Psoas muscle (tissue), 8 donors: ENCODE measurements at places on chromosomes 3 and 15. TPM values are rescaled to one million over a fixed set of nuclear protein-coding genes. Genes with fewer than 3 reads are reported as not detected.

The GOLGA8R gene
- polyA plus RNA-seq: 0.62 TPM

DNA sequence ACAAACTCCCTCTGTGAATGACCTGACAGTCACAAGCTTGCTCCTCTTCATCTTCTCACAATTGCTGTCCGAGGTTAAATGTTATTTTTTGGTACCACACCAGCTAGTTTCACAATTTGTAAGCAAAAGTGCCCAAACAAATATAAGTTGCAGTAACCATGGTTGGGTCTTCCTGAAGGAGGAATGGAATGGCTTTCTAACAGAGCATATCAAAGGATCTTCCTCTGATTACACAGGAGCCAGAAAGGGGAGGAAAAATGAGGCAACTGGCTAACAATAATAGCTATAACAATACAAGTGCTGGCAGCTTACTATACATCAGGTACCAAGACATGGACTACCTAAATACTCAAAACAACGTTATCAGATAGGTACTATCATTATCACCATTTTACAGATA lies 90.4 kb downstream of the WWTR1 start:
- no peak for DNase-seq

The PEX11A gene
- polyA plus RNA-seq: 11.0 TPM

GRCh38 chr15:94312946-94313345 lies 81.6 kb downstream of the MCTP2 start:
- no peak for DNase-seq

GRCh38 chr3:123328851-123329635 lies 119.8 kb downstream of the ADCY5 start:
- peak; percentile 80 for DNase-seq

DNA sequence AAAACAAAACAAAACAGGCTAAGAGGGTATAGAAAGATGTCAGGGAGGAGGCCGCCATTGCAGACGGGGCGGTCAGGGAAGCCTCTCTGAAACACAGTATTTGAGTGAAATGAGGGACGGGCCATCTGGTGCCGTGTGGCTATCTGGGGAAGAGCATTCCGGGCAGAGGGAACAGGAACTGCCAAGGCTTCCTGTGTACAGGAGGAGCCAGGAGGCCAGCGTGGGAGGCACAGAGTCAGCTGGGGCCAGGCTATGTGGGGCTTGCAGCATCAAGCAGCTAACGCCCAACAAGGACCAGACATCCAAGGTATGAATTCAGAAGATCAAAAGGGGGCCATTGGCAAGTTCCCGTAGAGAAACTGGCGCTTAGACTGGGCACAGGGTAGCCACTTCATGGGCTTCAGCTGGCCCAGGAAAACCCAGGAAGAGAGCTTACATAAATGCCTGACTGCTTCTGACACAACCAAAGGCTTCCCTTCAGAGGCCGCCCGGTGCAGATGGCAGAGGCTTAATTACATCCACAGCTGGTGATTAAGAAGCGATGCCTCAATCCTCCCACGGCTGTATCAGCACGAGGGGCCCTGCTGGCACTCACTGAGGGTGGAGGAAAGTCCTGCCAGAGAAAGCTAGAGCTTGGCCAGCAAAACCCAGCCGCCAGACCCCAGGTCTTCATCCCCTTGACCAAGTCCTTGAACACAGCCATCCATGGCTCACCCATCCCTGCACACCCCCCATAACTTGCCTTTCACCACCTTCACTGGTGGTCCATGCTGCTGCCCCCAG lies 144.9 kb downstream of the MEGF11 start:
- DNase-seq: no peak

- no peak for DNase-seq
Observed at GRCh38 chr15:50168783-50169411, 13.1 kb upstream of the SLC27A2 start.

The CHRD gene
- 5.2 TPM for polyA plus RNA-seq

The PLD1 gene
- 1.7 TPM for polyA plus RNA-seq

GRCh38 chr15:91228383-91228782 lies 128.3 kb downstream of the SV2B start:
- DNase-seq: no peak

- peak; percentile 87 for DNase-seq
Observed at GRCh38 chr15:63172851-63173451, 15.7 kb upstream of the RPS27L start.

- no peak for DNase-seq
Observed at GRCh38 chr15:74500401-74500800, 39.4 kb upstream of the UBL7 start.

DNA sequence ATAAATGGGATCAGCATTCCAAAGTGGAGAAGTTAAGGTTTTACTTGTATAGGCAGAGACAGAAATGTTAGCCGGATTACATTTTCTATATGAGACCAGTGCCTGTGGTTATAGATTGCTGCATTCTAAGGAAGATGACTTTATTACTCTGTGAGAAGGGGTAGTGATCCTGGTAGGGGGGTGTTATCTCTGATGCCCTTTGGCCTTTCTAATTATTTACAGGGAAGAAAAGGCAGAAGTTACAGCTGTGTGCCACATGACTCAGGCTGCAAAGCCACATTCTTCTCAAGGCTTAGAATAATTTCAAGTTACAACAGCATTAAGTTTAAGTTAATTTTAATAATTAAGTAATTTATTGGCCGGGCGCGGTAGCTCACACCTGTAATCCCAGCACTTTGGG lies 2.2 kb upstream of the TMC3 start:
- no peak for DNase-seq

The LRTM1 gene
- polyA plus RNA-seq: not detected

The CFAP92 gene
- polyA plus RNA-seq: 0.16 TPM

The CLDN16 gene
- not detected for polyA plus RNA-seq

DNA sequence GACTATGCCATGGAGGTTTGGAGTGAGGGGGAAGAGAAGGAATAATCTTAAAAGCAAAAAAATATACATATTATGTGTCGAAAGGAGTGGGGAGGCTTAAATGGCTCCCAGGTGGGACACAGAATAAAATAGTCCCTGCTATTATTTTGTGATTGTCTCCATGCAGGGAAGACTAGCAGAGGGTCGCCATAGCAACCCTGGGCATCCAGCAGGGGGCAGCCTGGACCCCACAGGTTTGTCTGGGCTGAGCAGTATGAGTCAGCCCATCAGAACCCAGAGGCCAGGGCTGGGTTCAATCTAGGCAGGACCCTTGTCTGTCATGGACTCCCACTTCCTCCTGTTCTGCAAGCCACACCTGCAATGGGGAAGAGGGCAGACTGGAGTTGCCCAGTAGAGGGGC lies 17.6 kb upstream of the LINGO1 start:
- no peak for DNase-seq

DNA sequence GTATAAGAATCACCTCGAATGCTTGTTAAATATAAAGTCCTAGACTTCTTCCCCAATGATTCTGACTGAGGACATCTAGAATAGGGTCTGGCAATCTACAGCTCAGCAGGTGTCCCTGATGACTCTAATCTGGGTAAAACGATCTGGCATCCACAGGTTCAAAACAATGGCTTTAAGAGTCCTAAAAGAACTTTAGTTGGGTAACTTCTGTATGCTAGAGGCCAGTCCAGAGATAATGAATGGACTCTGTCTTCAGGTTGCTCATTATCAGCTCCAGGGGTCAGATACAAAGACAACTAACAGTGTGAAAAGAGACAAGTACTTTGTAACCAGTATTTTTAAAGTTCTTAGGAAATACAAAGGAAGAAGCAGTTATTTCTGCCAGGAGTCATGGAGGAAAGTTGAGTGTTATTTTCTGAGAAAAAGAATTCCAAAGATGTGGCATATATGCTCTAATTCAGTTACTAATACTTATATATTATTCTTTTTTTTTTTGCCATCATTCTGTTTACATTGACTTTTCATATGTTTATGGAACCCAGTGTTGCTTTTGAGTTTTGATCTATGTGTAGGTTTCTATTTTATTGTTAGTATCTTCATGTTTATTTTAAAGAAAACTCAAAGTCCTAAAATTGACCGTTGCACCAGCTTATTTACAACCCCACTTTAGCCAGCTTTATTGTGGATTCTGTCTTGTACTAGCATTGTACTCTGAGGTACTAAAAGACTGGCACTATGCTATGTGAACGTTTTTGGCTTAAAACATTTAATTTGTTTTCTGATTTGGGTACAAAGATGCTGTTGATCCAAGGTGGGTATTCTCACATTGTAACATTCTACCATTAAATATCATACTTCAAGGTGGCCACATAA lies 3.1 kb upstream of the GPR15 start:
- DNase-seq: no peak

DNA sequence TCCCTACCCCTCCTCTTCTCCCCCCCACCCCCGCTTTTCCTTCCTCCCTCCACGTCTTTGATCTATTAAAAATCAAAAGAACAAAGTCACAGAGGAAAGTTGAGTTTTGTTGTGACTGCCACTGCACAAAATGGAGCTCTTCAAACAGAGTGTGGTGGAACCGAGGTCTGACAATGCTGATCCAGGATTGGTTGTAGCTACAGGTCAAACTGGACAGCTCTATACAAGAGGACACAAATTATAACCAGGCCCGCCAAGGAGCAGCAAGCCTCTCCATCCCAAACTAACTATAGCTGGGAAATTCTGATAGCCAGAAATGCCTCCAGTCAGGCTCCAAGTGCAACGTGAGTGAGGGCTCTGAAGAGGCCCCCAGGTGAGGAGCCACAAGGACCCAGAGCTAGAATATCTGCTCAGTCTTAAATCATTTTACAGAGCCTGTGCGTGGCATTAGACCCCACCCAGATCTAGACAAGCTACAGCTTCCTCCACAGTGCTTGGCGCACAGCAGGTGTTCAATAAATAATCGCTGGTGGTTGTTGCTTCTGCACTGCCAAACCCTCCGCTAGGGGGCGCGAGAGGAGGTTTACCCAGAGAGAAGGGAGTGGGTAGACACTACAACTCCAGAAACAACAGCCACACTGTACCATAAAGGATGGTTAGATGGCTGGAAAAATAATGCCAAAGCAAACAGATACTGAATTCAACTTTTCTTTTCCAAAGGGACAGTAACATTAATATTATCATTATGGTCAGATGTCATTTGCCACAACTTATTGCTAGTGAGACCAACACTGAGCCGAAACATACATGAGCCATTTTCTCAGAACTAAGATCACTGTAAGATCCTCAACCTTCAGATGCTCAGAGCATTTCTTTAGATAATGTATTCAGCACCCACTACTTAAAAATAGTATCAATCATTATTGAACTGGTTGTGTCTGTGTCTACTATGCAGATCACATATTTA lies 44.6 kb downstream of the ZIC4 start:
- DNase-seq: peak; percentile 70

DNA sequence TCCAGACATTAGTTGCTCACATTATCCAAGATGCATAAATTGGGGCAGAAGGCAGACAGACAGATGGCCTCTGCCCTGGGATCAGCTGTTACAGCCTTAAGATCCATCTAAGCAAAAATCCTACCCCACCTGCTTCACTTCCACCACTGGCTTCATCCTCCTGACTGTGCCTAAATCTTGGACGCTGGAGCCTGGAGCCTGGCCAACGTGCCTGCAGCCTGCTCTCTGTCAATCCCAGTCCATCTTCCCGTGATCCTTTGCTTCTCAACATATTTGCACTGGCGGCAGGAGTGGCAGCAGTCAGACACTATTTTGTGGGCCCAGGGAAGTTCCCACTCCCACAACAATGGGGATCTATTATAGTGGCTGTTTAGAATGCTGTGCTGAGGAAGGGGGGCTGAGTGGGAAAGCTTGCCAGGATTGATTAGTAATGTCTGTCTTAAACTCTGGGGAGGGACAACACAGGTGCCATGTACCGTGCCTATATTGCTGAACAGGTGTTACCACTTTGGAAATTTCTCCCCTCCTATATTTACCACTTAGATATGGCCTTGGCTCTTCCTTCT lies 121.2 kb downstream of the MEGF11 start:
- no peak for DNase-seq

GRCh38 chr3:190677001-190677400 lies 163.1 kb downstream of the IL1RAP start:
- no peak for DNase-seq

- DNase-seq: no peak
Observed at GRCh38 chr3:58029842-58030584, 21.8 kb downstream of the FLNB start.

DNA sequence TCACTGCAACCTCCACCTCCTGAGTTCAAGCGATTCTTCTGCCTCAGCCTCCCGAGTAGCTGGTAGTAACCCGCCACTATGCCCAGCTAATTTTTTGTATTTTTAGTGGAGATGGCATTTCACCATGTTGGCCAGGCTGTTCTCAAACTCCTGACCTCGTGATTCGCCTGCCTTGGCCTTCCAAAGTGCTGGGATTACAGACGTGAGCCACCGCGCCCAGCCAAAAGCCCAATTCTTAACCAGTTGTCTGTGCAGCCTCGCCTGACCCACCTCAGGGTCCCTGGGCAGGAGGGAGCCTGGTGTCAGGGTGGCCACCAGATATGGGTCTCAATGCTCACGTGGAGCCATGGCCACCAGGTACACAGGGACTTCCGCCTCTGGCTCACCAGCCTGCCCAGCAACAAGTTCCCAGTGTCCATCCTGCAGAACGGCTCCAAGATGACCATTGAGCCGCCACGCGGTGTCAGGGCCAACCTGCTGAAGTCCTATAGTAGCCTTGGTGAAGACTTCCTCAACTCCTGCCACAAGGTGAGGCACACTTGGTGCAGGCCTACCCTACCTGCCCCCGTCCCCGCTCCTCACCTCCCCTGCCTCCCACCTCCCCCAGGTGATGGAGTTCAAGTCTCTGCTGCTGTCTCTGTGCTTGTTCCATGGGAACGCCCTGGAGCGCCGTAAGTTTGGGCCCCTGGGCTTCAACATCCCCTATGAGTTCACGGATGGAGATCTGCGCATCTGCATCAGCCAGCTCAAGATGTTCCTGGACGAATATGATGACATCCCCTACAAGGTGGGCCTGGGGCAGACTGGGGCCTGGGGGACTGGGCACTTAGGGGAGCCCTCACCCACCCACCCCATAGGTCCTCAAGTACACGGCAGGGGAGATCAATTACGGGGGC lies 48.6 kb downstream of the SEMA3G start:
- DNase-seq: peak; percentile 33

- DNase-seq: no peak
Observed at GRCh38 chr3:58560771-58561311, 16.4 kb downstream of the FAM107A start.

- DNase-seq: no peak
Observed at GRCh38 chr15:98330258-98330657, 318.1 kb upstream of the IGF1R start.

The AQP9 gene
- polyA plus RNA-seq: 0.23 TPM

GRCh38 chr3:160921020-160921635 lies 165.1 kb downstream of the PPM1L start:
- peak; percentile 14 for DNase-seq

The TTLL13 gene
- 0.05 TPM for polyA plus RNA-seq

The TYRO3 gene
- 4.6 TPM for polyA plus RNA-seq

DNA sequence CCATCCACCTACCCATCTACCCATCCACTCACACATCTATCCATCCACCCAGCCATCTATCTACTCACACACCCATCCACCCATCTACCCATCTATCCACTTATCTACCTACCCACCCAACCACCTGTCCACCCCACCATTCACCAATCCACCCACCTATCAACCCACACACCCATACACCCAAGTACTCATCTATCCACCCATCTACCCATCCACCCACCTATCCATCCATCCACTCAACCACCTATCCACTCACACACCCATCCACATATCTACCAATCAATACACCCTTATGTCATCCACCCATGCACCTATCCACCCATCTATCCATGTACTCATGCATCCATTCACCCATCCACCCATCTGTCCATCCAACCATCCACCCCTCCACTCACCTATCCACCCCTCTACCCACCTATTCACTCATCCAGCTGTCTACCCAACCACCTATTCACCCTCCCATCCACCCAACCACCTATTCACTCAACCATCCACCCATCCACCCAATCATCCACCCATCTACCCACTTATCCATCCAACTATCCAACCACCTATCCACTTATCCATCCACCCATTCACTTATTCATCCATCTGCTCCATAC lies 109.8 kb downstream of the CHSY1 start:
- DNase-seq: no peak
